ENCODE measurements at places on chromosomes 2 and 18.
A peak's percentile ranks its signal among the peaks of the same experiment; 100 is the strongest.

- DNase-seq: no peak
Measured at GRCh38 chr2:36834731-36835524, 131.4 kb downstream of the STRN start.

- DNase-seq: no peak
Measured at GRCh38 chr2:101752716-101753616, 55.5 kb downstream of the MAP4K4 start.

GRCh38 chr18:13461469-13461868, 242.9 kb downstream of the LDLRAD4 start:
- no peak for DNase-seq

DNA sequence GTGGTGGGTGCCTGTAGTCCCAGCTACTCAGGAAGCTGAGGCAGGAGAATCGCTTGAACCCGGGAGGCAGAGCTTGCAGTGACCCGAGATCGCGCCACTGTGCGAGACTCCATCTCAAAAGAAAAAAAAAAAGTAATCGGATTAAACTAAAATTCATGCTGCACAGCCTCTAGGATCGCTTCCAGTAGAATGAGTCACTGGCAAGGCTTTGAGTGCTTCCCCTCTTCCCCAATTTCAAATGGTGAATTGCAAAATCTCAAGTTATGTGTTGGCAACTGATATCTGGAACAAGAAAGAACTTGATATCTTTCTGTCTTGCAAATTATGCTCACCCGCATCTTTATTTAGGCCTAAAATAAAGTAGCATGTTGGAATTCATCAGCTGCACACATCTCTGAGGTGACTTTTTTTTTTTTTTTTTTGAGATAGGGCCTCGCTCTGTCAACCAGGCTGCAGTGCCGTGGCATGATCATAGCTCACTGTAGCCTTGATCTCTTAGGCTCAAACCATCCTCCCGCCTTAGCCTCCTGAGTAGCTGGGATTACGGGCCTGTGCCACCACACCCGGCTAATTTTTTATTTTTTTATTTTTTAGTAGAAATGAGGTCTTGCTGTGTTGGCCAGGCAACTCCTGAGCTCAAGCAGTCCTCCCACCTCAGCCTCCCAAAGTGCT, 12.7 kb downstream of the TTC39C start:
- no peak for DNase-seq

DNA sequence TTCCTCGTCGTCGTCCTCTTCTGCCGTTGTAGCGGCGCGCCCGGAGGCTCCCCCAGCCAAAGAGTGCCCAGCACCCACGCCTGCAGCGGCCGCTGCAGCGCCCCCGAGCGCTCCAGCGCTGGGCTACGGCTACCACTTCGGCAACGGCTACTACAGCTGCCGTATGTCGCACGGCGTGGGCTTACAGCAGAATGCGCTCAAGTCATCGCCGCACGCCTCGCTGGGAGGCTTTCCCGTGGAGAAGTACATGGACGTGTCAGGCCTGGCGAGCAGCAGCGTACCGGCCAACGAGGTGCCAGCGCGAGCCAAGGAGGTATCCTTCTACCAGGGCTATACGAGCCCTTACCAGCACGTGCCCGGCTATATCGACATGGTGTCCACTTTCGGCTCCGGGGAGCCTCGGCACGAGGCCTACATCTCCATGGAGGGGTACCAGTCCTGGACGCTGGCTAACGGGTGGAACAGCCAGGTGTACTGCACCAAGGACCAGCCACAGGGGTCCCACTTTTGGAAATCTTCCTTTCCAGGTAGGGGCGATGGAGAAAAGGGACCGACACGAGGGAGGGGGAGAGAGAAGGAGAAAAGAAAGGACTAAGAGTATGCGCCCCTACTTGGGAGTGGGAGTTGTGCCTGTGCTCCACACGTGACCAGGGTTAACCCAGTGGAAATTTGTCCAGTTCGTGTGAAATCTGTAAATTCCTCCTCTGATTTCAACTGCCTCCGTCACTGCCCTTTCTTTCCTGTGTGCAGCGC, 800 bp downstream of the HOXD13 start:
- DNase-seq: peak; percentile 73

DNA sequence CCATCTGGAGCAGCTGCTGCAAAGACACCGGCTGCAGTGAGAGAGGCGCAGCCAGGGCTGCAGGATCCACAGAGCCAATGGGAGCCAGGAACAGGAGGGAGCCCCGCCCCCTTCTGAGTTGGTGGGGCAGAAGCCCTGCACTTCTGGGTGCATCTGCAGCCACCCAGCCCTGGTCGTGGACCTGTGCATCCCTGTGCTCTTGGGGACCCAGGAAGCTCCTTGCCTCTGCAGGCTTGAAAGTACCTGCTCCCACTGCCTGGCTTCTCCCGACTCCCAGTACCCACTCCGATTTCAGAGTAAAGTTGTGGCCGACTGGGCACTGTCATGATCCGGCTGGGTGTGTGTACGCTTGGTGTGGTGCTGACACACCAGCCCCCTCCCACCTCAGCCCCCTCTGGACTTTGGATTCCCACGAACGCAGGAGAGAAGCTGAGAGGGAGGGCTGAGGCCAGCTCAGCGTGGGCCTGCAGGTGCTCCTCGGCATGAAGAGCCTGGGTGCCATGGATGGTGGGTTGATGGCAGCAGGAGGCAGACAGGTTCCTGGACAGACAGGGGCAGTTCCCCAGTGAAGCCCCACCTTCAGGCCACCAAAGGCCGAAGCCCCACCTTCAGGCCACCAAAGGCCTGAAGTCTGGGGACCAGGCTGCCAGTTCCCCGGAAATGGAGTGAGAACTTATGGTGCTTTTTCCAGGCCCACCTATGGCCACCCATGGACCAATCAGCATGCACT, 34.9 kb downstream of the LRRTM4 start:
- peak; percentile 59 for DNase-seq

GRCh38 chr18:34729740-34730355, 19.8 kb downstream of the DTNA start:
- no peak for DNase-seq

- DNase-seq: peak; percentile 60
Measured at GRCh38 chr2:20447437-20448245, 767 bp downstream of the RHOB start.

GRCh38 chr2:238128061-238128440, 10.4 kb upstream of the KLHL30 start:
- no peak for DNase-seq

- no peak for DNase-seq
Measured at GRCh38 chr2:26246818-26247217, 2.1 kb downstream of the HADHB start.

DNA sequence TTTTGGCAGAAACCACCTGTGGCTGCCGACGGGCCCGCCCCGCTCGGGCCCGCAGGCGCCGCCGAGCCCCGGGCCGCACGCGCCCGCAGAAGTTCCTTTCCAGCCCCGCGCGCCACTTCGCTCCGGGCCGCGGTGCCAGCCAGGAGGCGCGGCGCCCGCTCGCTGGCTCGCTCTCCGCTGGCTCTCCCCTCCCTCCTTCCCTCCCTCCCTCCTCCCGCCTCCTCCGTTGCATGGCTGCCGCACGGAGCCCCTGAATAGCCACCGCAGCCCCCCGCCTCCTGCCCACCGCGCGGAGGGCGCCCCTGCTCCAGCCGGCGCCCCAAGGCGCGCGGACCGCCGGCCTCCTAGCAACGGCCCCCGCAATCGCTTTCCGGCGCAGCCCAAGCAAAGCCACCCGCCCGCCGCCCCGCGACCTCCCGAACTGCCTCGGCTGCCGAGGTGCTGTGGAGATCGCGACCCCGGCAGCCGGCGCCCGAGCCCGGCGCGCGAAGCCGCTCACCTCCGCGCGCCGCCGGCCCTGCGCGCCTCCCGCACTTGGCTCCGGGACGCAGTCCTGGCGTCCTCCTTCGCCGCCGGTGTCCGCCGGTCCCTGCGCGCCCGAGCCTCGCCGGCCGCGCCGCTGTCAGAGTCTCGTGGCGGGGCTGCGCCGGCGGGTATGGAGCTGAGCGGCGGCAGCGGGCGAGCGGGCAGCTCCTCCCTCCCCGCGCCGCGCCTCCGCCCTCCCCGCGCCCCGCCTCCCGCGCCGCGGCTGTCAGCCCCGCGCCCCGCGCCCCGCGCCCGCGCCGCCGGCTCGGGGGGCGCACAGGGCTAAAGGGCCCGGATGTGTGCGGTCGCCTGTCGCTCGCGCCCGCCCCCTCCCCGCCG, at the start of gene ZBTB7C:
Gene ZBTB7C, minus strand, starts transcription at position 657 of the 864 bp plus-strand sequence.
- DNase-seq: peak; percentile 77

GRCh38 chr18:10169814-10170213, 256.0 kb downstream of the VAPA start:
- no peak for DNase-seq

DNA sequence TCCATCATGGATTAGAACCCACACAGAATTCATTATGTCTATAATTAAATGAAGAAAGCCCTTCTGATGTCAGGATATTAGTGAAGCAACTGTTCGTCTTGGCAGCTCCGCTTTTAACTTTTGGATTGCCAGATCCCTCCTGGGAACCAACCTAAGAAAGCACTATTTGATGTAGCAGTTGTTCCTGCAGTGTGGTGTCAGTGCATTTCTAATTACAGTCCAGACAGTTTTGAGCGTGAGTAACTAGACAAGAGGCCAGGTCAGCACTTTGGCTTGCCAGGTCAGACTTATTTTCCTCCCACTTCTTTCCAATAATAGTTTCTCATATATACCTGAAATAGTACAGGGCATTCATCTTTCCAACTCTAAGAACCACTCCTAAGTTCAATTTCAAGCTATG, 13.8 kb downstream of the NRXN1 start:
- no peak for DNase-seq

GRCh38 chr18:25469489-25469888, 117.5 kb upstream of the ZNF521 start:
- DNase-seq: no peak

DNA sequence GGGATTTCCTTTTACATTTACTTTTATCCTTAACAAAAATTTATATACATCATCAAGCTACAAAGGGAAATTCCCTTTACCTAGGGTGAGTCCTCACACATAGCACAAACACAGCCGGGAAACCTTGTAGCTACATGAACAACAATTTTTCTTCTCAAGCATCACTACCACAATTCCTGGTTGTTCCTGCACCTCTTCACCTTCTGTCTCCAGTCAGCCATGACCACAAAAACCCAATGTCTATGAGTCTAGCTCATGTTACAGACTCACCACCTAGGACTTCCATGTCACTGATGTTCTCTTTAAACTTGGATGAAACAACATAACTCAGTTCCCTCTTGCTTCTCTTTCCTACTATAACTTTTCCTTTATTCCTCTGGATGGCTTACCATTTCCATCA, 460.4 kb downstream of the MBD2 start:
- no peak for DNase-seq

DNA sequence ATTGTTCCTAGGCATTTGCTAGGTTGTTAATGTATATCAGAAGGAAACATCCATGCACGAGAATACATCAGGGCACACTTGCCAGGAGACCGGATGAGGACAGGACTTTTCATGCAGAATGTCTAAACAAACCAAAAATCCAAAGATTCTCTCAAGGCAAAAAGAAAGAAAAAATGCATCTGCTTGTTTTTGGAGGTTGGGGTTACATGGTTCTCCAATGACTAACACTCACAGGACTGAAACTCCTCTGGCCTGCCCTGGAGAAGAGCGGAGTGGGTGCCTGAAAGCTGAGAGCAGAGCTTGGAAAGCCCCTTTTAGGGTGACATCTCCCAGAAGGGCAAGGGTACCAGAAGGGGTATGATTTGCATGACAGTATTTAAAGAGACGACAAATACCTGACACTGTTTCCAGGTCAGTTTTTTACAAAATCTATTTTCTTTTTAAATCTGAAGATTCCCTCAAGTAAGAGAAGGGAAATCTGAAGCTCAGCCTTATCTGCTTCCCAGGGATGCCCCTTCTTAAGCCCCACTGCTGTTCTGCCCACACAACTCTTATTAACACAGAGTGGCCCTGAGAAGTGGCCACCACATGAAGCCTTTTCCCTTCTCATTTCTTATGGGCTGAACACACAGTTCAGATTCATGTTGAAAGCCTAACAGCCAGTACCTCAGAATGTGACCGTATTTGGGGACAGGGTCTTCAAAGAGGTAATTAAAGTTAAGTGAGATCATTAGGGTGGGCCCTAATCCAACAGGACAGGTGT, 216.4 kb downstream of the STK39 start:
- DNase-seq: no peak

DNA sequence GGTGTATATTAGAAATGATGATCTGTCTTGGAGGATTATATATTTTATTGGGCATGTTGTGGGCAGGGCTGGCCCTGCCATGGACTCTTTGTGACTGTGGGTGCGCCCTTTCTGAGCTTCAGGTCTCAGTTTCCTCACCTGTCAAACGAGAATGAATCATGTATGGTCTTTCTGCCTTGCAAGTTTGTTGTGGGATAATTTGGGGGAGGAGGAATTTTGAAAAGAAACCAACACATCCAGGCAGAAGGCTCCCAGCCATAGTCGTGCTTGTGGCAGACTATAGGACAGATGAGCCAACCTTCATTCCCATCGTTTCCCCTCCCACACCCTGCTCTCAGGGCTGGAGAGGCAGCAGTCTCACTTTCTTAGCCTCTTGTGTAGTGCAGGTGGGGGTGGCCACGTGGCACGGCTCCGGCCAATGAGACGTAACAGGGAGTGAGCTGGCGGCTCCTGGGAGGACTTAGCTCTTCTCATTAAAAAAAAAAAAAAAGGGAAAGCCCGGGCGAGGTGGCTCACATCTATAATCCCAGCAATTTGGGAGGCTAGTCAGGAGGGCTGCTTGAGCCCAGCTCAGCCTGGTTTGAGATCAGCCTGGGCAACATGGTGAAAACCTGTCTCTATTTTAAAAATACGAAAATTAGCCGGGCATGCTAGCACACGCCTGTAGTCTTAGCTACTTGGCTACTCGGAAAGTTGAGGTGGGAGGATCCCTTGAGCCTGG, 63.1 kb downstream of the RHOB start:
- DNase-seq: peak; percentile 84

DNA sequence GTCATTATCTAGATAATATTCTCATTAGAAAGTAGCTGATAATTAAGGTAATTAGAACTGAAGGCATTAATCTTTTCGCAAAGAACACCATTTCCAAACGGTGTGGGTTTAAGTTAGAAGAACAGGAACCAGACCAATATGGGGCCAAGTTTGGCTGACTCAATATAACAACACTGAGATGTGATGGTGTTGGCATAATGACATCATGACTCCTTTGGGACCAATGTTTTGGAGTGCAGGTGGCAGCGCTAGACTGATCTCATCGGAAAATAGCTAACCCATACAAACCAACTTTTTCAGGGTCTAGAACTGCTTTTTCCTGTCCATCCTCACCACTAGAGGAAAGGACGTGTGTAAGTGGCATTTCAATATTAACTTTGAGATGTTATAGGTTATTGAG, 1171.7 kb upstream of the ZEB2 start:
- DNase-seq: no peak

DNA sequence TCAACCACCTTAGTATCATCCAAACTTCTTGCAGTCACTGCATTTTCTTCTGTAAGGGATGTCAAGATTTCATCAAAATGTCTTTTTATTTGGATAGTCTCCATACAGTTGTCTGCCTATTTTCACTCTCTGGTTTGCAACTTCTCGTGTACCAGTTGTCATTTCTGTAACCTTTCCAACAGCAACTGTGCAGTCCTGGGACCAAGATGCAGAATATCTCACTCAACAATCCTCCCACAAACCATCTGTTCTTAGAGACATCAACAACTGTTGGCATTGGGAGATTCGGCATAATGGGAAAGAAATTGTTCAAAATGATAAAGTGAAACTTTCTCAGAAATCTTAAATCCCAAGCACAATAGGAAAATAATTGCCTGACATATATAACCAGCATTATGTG, 933.6 kb upstream of the SLC39A10 start:
- DNase-seq: no peak
